Breast epithelium (tissue), 4 donors: ENCODE measurements at places on chromosomes 3 and 15.
A peak's percentile ranks its signal among the peaks of the same experiment; 100 is the strongest.

DNA sequence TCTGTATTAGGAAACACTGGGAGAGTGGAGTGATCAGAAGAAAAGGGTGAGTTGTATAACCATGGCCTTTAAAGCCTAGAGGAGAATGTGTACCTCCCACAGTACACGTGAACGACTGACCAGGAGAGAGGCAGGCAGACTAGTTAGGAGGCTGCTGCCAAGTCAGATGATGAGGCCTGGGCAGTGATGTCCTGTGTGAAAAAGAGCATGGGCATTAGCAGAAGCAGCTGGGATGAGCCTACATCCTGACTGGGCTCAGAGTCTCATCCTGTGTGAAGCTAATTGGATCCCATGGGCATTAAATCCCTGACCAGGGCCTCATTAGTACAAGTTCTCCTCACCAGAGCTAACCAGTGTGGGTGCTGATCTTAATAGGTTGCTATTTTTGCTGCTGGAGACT is 89.1 kb upstream of the SLC2A2 start:
- no peak for DNase-seq

DNA sequence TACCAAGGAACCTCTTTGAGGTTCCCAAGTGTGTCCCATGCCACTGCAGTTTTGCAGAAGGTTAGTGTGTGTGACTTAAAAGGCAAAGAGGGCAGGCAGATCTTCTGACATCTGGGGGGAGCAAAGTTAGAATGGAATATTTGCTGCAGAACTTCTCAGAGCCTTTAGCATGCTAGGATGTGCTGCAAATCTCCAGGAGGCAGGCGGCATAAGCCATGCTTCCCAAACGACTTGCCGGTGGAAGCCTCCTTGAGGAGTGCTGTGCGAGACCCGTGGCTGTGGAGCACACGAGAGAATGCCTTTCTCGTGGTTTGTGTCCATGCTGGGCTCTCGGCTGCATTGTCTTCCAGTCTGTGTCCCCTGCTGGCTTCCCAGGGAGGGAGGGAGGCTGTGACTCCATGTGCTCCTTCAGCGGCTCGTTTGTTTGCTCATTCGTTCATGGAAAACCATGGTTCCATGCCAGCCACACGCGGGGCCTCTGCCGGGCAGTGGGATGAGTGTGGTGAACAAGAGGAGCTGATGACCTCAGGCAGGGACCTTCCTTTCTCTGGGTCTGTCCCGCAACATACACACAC is 13.8 kb downstream of the HDAC11 start:
- no peak for DNase-seq

DNA sequence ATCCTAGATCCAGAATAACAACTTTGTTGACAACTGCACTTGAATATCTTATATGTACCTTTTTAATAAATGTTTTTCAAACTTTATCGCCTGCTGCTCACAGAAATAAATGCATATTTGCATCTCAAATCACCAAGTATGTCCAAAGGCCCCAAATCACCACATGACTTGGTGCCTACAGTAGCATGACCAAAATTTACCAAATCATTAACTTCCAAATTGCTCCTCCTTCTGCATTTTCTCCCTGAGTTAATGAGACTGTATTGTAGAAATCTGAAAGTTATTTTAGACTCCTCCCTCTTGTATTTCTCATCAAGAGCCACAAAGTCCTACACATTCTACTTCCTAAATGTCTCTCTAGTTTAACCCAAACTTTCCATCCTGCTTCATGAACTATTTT is 635.5 kb upstream of the NAALADL2 start:
- no peak for DNase-seq

DNA sequence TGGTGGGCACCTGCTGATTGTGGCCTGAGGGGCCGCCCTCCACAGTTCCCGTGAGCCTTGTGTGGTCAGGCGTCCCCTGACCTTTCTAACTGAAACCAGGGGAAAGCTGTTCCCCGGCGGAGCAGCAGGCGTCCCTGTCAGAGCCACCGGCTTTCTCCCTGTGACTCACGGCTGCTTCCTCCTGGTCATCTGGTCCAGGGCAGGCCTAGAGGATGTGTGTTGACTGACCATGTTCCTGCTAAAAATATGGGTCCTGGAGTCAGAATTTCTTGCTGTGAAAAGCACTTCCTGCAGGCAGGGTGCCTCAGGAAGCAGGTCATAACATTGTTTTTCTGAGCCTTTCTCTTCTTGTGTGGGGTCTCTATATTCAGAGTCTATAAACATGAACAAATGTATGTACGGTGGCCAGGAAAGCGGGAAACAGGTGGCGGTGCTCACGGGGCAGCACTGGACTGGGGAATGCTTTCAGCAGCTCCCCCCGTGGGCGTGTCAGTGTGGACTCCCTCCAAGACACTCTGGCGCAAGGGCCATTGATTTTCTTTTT is 38.4 kb upstream of the CGNL1 start:
- no peak for DNase-seq

GRCh38 chr3:3636815-3637214 is 162.4 kb upstream of the LRRN1 start:
- DNase-seq = peak; percentile 71

DNA sequence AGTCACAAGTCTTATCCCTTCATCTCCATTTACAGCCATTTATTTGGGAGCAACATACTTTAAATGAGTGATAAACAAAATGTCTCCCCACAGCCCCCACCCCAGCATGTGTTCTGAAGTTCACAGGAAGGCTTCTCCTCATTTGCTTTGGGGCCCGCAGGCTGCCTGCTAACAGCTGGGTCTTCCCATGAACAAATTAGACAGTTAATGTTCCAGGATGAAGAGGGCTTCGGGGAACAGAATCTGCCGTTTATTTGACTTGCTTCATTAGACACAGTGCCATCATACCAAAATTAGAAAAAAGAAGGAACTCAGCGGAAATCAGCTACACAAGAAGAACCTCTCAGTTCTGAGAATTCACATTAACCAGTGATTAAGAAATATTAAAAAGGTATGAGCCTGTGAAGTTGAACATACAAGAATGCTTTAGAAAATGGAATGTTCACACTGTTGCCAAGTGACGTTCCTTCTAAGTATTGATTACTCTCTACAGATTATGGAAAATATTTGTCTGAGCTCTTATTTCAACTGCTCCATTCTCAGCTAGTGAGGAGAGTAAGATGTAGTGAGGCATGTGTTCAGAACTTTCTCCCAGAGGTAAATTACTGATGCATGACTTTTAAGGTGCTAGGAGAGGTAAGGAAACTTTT is 107.5 kb upstream of the THBS1 start:
- DNase-seq = no peak

DNA sequence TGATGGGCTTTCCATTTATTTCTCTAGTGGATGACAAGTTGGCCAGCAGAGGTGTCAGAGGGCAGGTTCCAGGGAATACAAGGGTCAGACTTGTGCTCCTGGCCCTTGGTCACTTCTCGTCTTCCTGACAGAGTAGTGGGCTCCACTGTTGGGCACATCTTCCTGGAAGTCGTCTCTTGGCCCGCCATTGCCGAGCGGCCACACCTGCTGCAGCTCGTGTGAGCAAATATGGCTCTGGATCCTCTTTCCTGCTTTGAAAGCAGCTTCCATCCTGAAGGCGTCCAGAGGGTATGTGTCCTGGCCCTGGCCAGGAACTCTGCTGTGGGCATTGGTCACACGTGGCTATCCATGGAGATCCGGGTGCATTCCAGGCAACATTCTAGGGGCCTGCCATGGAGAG is 100.2 kb downstream of the SNRPN start:
- DNase-seq = no peak

GRCh38 chr3:195203606-195204005 is 67.4 kb downstream of the XXYLT1 start:
- no peak for DNase-seq

DNA sequence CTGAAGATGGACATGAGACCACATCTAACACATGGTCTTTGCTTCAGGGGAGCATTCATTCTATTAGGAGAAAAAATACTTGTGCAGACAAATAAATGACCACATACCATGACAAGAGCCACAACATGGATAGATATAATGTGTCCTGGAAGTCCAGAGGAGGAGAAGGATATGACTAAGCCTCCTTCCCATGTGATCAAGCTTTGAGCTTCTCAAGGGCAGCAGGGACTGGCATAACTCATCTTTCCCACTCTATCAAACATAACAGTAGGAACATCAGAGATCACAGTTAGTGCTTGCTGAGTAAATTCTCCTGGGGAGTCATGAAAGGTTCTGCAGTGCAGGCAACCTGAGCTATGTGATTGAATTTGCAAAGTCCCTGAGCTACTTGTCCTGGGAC is 86.0 kb upstream of the LPP start:
- no peak for DNase-seq

DNA sequence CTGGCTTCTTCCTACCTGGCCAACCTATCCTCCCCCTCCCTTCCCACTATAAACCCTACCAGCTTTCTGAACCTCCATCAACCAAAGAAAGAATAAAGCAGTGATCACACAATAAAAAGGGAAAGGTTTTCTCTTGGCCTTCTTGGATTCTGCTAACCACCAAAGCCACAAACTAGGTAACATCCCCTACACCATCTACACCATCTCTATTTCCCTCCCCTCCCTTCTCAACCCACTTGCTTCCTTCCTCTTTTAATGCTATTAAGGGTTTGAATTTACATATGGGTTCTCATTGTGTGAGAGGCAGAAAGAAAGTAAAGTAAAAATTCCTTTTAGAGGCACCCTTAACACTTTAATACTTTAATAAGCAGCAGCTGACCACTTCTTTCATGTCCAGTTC is 25.8 kb upstream of the RSL24D1 start:
- DNase-seq = no peak

GRCh38 chr15:101615414-101615985 is 36.7 kb downstream of the TM2D3 start:
- DNase-seq = no peak

- no peak for DNase-seq
Measured at GRCh38 chr3:94232921-94233320, 170.1 kb downstream of the NSUN3 start.

DNA sequence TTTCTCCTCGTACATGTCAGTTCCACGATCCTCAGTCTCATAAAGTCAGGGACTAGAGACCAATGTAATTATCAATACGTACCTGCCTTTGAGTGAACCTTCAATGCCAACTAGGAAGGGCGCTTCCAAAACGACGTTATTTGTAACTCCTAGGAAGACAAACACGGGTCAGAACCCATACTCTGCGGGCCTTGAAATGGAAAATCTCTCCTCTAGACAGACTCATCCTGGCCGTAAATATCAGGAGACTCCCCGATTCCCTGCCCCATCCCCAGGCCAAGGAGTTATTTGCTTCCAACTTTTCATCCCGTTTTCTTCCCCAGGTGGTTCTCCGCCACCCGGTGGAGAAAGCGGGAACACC is 578 bp downstream of the OIP5 start:
- no peak for DNase-seq

- DNase-seq = no peak
Measured at GRCh38 chr3:128343287-128344051, 123.2 kb downstream of the DNAJB8 start.

GRCh38 chr3:187838016-187838540 is 92.8 kb upstream of the BCL6 start:
- no peak for DNase-seq

- DNase-seq = no peak
Measured at GRCh38 chr3:167521006-167521355, 47.1 kb upstream of the SERPINI2 start.

- DNase-seq = no peak
Measured at GRCh38 chr3:112817797-112818196, 28.9 kb downstream of the CD200R1L start.

DNA sequence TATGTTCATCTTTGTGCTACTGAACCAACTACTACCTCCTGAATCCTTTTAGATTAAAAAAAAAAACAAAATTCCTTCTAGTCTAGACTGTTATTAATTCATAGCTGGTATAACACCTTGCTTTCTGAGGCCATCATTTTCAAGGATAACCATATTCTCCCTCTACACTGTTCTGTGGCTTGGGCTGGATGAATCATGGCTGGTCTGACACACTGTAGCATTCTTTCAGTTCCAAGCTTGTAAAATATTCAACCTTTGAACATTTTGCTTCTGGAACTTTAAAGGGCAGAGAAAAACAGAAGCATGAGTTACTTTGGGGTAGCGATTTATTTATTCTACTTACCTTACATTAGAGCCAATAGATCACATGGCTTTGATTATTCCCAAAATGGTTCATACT is 7.6 kb downstream of the HSPBAP1 start:
- no peak for DNase-seq

- DNase-seq = no peak
Measured at GRCh38 chr3:37197810-37198371, 23.5 kb upstream of the LRRFIP2 start.

DNA sequence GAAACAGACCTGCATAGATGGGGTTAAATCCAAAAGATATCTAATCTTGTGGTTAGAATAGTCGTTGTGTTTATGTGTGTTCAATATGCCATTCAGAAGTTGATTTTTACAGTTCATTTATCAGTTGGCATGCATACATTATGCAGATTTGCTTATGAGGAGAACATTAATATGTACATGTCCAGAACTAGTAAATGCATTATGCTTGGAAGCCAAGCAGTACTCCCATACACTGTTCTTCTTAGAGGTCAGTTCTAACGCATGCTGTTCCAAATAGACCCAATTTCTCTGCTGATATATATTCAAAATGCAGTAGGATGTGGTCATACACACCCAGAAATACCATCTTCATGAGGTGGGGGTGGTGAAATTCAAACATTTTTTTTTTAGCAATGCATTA is 956 bp downstream of the FGF12 start:
- no peak for DNase-seq

- no peak for DNase-seq
Measured at GRCh38 chr3:25156626-25157025, 271.4 kb upstream of the RARB start.

DNA sequence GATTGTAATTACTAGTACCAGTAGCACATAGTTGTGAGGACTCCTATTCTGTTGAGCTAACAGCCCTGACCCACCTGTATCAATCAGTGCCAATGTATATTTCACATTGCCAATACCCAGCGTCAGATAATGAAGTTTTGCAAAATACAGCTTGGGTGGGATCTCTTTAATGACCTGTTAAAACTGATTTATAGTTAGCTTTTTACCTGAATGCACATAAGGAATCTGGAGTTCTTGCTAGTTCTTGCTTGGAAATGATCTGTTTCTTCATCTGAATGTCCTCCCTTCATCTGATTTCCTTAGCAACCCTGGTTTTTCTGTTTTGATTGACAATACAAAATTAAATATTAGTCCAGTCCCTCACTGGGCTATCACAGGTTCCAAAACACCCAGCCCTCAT is 62.8 kb downstream of the LIPC start:
- no peak for DNase-seq

DNA sequence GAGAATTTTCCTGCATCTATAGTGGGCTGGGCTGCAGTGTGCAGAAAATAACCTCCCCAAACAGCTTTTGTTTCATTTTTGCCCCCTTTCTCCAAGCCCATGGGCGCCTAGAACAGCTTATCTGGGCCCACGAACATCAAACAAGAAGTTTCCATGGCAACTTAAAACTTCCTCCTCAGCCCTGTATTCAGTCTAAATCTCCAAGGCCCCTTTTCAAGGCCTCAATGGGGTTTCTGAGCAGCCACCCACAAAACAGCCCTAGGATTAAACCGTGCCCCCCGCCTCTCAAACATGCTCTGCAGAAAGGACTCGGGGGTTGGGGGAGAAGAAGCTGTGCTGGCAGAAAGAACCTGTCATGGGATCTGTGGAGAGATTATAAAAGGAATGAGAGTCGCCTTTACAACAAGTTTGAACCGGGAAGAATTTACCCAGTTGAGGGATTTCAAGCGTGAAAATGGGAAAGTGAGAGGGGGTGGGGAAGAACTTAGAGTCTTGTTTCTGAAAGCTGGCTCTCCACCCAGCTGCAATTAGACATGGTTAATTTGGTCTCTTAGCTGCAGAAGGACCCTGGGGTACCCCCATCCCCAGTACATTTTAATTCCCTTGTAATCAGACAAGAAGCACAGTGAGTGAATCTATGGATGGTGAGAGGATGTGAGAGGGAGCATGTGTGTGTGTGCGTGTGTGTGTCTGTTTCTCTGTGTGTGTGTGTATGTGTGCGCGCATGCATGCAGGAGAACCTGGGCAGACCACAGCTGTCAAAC is 4.3 kb upstream of the FAM107A start:
- DNase-seq = no peak
